ENCODE measurements at places on chromosomes 12 and 14.

GRCh38 chr12:4603421-4603820 is 41.4 kb downstream of the DYRK4 start:
- no peak for DNase-seq

DNA sequence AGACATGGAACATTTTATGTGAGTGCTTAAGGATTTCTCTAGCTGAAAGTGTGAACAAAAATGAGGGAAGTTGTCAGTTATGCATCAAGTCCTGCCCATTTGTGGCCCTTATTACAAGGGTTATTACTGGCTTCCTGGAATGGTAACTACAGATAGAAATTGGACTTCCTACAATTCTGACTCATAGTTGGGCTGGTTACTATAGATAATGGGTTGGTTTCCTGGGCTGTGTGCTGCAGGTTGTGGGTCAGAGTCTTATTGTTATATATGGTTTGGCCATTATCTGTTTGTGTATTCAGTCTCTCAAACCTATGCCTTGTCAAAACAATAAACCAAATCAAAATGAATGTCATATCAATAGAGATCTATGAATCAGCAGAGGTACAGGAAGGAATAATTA is 313.7 kb downstream of the ADAMTS20 start:
- DNase-seq: no peak

DNA sequence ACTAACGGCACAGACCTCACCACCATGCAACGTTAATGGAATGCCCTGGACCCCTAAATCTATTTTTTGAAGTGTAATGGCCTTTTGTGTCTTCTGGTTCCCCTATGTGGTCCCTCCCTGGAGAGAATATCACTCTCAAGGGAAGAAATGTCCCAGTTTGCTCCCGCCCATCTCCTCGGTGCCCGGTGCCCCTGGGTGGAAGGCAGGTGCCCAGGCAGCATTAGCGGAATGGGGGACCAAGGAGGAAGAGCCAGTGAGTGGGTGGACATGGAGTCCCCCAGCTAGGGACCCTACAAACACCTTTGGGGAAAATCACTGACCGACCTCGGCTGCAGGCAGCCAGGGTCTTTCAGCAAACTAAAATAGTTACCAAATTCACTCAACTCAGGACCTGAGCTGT is 212.1 kb upstream of the RTL1 start:
- DNase-seq: no peak

- DNase-seq: no peak
Observed at GRCh38 chr12:52971679-52972329, 22.9 kb downstream of the KRT18 start.

GRCh38 chr14:80615831-80616230 is 325.7 kb downstream of the CEP128 start:
- no peak for DNase-seq

GRCh38 chr12:94704452-94705306 is 54.3 kb upstream of the TMCC3 start:
- DNase-seq: no peak

DNA sequence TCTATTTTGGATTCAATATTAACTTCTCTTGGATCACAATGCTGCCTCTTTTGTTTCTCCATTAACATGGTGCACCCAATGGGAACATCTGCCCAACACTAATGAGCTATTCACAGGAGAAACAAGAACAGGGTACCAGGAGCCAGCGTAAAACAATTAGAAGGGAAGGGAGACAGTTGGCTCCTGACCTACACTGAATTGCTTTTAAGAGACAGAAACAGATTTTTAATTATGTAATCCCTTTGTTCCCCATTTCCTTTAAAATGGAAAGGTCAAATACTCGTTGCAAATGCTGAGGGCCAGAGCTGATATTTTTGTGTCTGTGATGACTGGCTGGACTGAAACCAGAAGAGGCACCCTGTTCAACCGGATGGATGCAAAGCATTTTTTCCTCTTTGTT is 108.3 kb downstream of the SEC23A start:
- DNase-seq: no peak

GRCh38 chr12:19223018-19223417 is 93.5 kb downstream of the PLEKHA5 start:
- DNase-seq: no peak

- DNase-seq: no peak
Observed at GRCh38 chr12:116609319-116610114, 50.3 kb downstream of the MAP1LC3B2 start.

DNA sequence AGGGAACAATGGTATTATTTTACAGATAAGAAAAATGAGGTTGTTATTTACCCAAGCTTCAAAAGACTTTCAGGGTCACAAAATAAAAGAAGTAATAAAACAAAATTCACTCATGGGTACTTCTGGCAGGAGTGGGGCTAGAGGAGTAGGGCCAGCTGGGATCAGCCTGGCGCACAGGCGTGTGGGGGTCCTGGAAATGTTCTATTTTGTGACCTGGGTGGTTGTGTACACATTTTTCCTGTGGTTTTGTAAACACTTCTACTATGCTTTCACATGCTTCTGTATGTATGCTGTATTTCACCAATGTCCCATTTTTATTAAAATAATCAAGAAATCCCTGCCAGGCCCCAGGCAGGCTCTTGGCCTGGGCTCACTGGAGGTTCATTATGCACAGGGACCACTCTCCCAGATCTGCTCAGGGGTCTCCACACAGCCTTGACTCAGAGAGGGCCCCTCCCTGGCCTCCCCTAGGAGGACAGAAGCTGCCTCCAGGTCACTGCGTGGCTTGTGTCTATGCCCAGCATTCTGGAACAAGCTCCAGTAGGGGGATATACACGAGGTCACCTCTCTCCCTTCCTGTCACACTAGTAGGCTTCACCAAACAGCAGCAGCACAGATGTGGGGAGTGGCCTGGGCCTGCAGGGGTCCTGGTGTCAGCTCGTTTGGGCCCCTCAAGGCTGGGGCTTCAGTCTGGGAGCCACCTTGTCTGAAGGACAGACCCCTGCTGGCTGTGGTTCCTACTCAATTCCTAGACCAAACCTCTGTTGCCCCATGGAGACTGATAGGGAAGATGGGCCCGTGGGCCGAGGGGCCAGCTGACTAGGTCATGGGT is 37.8 kb downstream of the ANAPC7 start:
- DNase-seq: no peak

GRCh38 chr14:64692189-64692985 is 11.8 kb upstream of the PLEKHG3 start:
- no peak for DNase-seq
